ENCODE measurements at places on chromosomes 2 and 18.

DNA sequence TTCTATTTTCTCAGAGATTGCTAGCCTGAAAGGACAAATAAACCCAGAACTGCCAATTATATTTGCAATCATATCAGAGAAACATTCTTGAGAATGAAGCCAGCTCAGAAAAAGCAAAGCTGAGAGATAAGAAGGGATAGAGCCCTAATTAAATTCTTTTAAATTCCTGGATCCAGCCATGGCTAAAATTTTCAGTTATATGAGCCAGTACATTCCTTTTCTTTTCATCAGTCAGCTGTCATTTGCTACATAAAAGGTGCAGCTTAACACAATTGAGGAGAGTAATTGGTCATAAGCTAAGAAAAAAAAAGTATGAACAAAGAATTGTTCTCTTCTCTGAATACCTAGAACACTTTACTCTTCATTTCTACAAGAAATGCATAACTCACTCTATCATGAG is 303.5 kb upstream of the FIGN start:
- no peak for ATAC-seq

DNA sequence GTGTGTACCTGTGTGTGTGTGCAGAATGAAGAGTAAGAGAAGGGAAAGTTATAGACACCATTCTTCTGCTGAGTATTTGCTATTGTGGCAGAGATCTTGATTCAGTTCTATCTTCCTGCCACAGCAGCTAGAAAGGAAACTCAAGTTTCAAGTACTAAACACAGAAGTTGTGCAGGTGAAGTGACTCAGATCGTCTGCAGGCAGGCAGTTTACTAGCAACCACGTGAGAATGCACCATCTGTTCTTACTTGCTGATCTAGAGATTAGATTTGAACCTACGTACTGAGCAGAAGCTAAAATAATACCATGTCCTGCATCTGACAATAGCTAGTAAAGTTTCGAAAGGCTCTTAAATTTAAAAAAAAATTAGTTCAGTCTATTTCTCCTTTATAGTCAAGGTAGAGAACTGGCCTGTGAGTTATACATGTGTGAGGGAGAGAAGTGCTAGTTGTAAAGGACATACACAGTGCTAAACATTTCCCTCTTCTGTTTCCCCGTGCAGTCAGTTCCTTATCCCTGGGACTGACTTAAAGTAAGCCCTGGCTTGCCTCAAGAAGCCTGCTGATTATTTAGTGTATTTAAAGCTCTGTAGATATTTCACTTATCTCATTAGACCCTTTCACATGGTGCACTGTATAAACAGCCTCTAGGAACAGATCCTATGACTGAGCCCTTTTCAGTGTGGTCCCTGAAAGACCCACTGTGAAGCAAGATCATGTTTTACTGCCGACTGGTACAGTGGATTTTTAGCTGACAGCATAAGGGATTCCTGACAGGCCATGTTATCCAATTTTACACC is 45.0 kb downstream of the SLC38A11 start:
- ATAC-seq, result peak; percentile 76

GRCh38 chr18:8987241-8987640 is 115.3 kb upstream of the NDUFV2 start:
- peak; percentile 28 for ATAC-seq

GRCh38 chr18:62659698-62660097 is 55.6 kb upstream of the PHLPP1 start:
- no peak for ATAC-seq

DNA sequence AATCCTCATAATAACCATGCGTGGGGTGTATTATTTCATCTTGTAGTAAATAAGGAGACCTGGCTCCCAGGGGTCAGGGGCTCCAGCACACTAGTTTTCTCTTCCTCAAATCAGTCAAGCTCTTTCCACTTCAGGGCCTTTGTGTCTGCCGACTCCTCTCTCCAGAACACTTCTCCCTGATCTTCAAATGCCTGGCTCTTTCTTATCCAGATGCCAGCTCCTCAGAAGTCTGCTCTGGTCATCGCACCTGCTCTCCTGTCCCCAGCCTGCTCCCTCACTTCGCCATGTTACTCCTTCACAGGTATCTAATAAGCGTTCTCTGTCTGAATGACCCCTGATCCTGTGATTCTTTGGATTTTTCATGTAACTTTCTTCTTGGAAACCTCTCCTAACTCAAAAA is 62.0 kb downstream of the GYPC start:
- no peak for ATAC-seq

GRCh38 chr18:55988537-55988936 is 400.5 kb upstream of the TCF4 start:
- ATAC-seq, result no peak

GRCh38 chr2:173451118-173451517 is 96.4 kb downstream of the CDCA7 start:
- ATAC-seq, result no peak

DNA sequence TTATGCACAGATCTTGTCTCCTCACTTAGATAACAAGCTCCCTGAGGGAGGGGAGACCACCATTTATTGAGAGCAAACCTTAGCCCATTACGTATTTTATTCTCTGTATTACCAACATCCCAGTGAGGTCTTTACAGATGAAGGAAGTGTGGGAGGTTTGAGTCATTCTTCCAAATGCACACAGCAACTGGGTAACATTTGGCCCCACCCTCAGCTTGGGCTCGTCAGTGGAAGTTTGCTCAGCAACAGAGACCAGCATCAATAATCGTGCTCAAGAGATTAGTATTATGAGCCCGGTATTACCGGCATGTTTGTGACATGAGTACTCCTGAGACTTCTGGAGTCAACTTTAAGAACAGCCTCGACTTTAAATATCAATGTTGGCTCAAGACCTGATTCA is 168.6 kb downstream of the ETAA1 start:
- no peak for ATAC-seq

GRCh38 chr18:38972571-38972970 is 1407.0 kb upstream of the CELF4 start:
- ATAC-seq, result no peak

DNA sequence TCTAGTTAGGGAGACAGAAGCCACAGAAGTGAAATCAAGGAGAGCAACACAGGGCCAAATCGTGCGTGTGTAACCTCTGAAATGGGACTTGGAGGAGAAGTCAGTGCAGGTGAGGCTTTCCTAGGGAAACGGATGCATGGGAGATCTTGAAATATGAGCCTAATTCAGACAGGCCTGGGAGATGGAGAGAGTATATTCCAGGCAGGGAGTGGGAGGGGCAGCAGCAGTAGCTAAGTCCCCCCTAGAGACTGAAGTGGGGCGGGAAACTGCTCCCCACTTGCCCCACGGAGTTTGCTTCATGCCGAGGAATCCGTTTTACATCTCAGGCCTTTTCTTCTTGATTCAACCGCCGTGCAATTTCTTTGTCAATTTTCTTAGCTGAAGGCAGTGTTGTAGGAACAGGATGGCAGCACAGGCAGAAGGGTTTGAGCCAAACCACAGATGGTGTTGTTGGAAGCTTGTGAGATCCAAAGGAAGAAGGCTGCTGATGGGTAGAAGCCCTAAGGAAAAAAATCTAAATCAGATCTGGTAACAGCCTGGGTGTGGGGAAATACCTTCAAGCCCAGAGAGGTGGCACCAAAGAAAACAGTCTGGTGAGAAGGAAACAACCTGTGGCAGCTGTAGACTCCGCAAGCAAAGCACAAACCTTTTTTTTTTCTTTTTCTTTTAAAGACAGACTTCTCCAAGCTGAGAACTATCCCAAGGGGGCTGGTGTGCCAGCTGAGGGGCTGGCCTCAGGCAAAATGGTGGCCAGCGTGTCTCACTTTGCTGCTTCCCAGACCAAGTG is 40.2 kb downstream of the EPAS1 start:
- ATAC-seq, result no peak

- ATAC-seq, result no peak
Observed at GRCh38 chr2:74011246-74011645, 26.5 kb downstream of the TET3 start.

DNA sequence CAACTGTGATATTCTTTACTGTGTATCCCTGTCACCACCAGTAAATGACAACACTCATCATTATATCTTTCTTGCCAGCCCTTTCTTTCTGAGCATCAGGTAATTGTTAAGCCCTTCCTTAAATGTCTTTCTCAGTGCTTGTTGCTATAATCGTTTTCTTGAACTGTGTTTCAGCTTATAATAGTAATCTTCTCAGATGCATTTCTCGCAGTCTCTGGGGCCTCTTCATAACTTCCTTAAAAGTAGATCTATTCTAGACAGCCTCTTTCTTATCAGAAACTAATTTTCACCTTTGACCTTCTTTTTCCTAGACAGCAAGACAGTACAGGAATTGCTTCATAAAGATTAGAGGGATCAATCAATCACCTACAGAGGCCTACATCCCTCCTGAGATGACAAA is 648.1 kb downstream of the CPS1 start:
- ATAC-seq, result no peak

DNA sequence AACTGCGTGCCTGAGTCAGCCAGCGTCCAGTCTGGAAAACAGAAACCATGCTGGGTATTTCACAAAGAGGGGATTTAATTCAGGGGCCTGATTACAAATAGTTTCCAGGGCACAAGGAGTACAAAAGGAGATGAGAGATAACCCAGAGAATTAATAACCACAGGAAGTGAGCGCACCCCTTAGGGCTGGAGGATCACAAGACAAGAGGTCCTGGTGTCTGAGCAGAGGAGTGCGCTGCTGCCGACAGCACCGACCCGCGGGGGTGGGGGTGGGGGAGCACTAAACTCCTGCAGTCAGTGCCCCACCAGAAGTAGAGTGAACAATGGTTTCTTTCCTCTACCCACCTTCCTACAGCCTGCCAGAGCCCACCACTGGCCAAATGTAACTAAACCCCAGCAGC is 20.8 kb upstream of the MAL start:
- no peak for ATAC-seq
